ENCODE measurements at places on chromosomes 7 and 10.

- no peak for DNase-seq
Observed at GRCh38 chr10:14466257-14466656, 135.5 kb upstream of the FRMD4A start.

DNA sequence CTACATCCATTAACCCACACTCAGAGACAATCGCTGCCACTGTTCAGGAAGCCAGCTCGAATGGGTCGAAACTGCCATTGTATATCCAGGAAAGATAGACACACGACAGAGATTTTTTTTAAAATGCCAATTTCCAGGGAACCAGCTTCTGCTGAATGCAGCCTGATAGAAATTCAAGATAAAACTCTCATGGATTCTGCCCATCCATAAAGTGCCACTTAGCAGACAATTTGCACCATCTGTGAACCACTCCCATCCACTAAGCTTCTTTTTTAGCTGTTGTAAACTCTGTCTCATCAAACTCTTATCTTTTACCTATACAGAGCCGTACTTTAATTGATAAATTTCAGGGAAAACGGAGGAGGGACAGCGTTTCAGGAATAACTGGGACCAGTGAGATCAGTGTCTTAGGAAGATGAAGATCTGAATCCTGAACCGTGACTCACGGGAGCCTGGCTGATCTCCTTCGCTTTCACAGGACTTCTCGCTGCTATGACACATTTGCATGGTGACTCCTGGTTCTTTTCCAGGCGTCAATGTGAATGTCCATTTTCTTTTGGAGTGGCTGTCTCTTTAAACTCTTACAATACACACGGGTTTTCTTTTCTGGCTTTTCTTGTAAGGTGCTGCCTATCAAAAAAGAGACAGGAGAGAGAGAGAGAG is 103.4 kb downstream of the FAM204A start:
- no peak for DNase-seq

- DNase-seq: no peak
Observed at GRCh38 chr7:111107579-111107978, 16.7 kb downstream of the LRRN3 start.

DNA sequence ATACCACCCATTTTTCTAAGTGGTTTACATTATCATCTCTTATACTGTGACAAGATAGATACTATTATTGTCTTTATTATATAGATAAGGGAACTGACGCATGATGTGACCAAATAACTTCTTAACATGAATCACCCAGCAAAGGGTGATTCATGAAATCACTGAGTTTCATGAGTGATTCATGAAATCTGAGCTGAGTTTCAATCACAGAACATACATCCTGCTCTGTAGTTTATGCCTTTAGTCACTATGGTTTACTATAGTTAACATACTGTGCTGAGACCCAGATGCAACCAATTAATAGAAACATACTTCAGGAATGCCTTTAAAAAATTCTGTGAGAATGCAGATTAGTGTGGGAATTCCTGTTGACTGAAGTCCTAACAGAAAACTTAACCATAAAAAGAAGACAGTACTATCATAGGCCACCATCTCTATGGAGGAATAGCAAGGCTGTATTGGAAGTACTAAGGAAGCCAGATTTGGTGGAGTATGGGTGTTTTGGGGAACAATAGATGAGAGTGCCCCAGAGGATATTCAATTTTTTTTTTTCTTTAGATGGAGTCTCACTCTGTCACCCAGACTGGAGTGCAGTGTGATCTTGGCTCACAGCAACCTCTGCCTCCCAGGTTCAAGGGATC is 43.1 kb upstream of the SEMA3A start:
- DNase-seq: no peak

- DNase-seq: no peak
Observed at GRCh38 chr7:12322284-12322902, 81.3 kb downstream of the VWDE start.

GRCh38 chr10:88849234-88849633 is 2.4 kb downstream of the ANKRD22 start:
- DNase-seq: no peak

- DNase-seq: no peak
Observed at GRCh38 chr7:49805371-49806007, 32.1 kb downstream of the VWC2 start.

DNA sequence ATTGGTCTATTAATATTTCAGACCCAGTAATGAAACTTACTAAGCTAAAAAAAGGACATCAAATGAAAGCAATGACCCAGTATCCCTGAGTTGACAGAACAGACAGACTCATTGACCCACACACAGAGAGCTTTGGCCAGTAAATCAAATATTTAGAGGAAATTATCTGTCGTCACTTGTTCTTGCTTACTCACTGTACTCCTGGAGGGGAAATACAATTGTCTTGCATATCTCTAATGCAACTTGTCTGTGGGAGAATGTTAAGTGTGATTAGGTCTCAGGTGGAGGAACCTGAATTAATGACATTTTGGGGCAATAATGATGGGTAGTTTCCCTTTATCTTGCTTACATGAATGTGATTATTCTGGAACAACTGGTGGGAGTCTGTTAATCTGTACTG is 80.4 kb downstream of the CUBN start:
- DNase-seq: no peak
